Putamen (tissue), 1 donor: ENCODE measurements at places on chromosomes 5 and 9.

- no peak for DNase-seq
These were observed 43.4 kb upstream of the TRIM32 start for GRCh38 chr9:116643691-116644090.

- no peak for DNase-seq
These were observed 37.9 kb upstream of the DPYSL3 start for GRCh38 chr5:147547730-147548129.

GRCh38 chr5:107319901-107320300, 350.8 kb downstream of the EFNA5 start:
- no peak for DNase-seq

DNA sequence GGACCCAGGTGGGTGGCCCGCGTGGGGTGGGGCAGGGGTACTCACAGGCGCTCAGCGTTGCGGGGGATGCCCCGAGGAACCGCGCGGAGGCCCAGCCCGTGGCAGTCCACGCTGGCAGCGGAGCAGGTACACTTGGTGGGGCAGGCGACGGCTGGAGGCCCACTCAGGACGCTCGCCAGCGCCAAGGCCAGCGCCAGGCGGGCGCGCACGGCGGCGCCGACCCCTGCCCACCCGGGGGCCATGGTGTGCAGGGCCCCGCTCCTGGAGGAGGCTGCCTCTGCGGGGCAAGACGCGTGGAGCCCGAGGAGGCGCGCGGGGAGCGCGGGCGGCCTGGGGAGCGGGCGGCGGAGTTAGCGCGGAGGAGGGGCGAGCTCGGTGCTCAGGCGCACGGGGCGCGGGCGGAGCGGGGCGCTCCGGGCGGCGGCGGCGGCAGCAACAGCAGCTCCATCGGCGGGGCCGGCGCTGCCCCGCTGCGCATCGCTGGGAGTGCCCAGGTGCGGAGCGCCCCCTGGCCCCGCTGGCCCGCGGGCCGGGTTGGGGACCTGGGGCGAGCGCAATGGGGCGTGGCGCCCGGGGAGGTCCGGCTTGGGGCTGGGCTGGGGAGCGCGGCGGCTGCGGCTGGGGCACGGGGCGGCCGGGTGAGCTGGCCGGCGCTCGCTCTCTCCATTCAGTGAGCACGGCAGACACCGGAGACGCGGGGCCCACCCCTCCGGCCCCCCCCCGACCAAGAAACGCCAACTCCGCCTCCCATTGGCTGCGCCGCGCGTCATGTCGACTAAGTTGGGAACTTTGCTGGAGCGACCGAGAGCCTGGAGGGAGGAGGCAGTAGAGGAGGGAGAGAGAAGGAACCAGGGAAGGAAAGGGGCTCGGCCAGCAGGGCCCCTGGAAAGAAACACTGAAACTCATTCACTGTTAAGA, at the start of gene SLIT3:
TSS of gene SLIT3 (minus strand) at position 672 of the 918 bp plus-strand sequence. CDS start at position 242, 430 bp downstream.
- peak; percentile 50 for DNase-seq

- DNase-seq = no peak
These were observed 211.8 kb downstream of the GOLPH3 start for GRCh38 chr5:31962351-31962751.

- no peak for DNase-seq
These were observed 200.6 kb upstream of the IRX1 start for GRCh38 chr5:3394891-3395599.

- DNase-seq = no peak
These were observed at the start of gene CRHBP for GRCh38 chr5:76952795-76953536. TSS of gene CRHBP (plus strand) at chr5:76953045. CDS start at chr5:76953135, 90 bp downstream.

DNA sequence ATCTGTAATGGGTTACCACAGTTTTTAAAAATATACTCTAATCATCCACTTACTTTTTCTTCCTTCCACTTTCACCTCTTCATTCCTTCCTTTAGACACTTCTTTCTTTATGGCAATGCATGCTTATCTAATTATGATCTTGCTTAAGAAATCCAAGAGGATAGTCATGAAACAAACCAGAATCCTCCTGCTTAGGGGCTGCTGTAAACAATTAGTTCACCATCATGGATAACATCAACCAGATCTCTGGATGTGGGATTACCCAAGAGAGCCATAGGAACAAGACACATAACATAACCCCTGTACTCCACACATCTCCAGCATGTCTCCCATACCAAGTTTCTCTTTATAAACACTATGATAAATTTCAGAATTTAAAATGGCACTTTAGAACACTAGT, 713.4 kb upstream of the PTPRD start:
- no peak for DNase-seq

DNA sequence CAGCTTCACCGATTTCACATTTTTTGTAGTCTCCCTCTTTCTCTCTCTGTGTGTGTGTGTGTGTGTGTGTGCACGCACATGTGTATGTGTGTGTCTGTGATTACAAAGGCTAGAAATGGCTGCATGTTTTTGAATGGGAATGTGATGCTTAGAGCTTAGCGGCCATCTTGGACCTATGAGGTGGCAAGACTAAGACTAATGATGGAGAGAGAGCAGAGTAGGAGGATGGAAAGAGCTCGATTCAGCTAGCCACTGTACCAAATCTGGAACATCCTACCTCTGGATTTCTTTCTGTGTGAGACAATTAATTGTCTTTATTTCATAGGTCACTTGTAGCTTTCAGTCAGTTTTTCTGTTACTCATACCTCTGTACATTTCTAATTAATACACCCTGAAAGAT, 205.1 kb downstream of the PCSK1 start:
- no peak for DNase-seq

GRCh38 chr9:16514131-16514530, 356.3 kb downstream of the BNC2 start:
- DNase-seq = no peak

DNA sequence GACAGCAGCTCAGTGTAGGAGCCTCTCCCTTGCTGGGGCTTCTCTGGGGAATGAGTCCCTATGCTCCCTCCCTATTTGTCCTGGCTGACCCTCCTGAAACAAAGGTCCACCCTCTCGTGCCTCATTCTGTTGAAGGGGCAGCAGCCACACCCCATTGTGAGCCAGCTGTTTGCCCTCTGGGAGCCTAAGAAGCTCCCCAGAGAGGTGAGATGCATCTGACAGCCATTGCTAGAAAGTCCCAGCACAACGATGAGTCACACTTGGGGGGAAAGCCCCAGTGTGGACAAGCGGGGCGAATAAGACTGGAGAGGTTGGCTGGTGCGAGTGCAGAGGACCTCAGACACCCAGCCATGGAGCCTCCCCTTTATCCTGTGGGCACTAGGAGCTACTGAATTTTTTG, 101.4 kb downstream of the PPARGC1B start:
- DNase-seq = no peak

- peak; percentile 66 for DNase-seq
These were observed 179.6 kb upstream of the PUM3 start for GRCh38 chr9:3023449-3023848.

GRCh38 chr5:175215906-175216305, 228.1 kb downstream of the DRD1 start:
- peak; percentile 69 for DNase-seq

DNA sequence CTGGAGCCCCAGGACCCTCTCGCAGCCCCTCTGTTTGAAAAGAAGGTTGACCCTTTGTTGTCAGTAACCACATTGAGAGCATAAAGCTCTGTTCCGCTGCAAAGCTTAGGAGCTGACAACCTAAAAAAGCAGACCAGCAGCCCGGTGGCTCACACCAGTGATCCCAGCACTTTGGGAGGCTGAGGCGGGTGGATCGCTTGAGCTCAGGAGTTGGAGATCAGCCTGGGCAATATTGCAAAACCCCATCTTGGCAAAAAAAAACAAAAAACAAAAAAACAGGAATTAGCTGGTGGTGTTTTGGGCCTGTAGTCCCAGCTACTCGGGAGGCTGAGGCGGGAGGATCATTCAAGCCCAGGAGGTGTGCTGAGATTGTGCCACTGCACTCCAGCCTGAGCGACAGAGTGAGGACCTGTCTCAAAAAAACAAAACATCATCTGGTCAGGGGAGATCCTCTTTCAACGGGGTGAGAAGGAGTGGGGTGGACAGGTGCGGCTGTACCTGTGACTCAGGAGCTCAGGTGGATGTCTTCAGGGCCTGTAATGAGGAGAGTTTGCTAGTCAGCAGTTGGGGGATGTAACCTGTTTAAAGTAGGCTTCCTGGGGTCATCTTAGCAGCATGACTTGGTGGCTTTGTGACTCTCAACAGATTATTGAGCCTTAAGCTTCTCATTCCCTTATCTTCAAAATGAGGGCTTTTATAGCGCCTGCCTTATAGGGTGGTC, 694 bp upstream of the REEP2 start:
- no peak for DNase-seq

DNA sequence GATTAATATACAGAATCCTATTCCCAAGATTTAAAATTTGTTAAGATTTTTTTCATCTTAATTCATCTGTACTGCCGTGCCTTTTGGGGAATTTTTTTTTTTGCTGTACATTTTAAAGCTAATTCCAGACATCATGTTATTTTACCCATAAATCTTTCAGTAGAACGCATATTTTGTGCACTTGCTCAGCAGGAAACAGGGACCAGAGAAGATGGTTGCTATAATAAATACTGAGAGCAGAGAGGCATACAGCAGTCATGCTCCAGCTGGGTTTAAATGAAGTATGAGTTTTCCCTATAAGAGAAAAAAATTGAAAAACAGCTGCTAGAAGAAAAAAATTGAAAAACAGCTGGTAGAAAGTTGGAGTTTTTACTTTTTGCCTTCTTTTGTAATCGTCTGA, 196.9 kb upstream of the PUM3 start:
- no peak for DNase-seq

DNA sequence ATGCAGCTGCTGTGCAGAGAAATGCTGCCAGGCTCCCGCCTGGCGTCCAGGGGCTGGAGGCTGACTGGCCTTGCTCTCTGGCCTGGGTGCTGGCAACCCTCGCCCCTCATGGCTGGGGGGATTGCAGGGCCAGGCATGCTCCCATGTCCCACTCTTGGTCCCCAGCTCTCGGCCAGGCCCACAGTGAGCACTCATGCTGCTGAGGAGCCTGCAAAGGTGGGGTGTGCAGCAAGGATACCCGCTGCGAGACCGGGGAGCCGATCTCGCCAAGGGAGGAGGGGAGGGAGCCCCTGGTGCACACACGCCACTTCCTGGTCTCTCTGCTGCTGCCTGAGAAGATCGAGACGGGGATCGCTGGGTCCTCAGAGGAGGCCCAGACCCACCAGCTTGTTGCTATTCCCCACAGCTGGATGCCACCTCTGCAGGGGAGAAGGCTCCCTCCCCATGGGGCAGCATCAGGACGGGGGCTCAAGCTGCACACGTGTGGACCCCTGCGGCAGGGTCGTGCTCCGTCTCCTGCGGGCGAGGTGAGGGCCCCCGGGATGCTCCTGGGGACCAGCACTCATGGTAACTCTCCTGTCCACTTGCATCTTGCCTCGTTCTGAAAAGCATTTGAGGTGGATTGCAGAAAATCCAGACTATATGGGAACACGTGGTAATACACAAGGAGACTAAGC, 14.3 kb upstream of the CACFD1 start:
- no peak for DNase-seq

DNA sequence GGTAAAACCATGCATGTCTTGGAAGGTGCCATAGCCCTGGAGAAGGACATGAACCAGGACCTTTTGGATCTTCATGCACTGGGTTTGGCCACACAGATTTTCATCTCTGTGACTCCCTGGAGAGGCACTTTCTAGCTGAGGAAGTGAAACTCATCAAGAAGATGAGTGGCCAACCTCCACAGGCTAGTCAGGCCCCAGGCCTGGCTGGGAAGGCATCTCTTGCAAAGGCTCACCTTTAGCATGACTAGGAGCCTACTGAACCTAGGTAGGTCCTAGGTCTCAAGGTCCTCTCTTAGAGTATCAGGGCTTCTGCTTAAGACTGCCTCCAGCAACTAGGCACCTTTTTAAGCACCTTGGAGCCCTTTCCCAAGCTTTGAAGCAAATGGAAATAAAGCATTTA, 1448.7 kb upstream of the ACO1 start:
- no peak for DNase-seq
